ENCODE measurements at places on chromosomes 4 and X. TPM values are rescaled to one million over a fixed set of nuclear protein-coding genes. Genes with fewer than 3 reads are reported as not detected.

The SASH3 gene
- total RNA-seq: 17.1 TPM

The NAP1L5 gene
- total RNA-seq: 4.7 TPM

The GRID2 gene
- 0.16 TPM for total RNA-seq

The CT45A3 gene
- total RNA-seq: not detected

The PAGE2B gene
- not detected for total RNA-seq

The ARAP2 gene
- 25.4 TPM for total RNA-seq

The TMEM131L gene
- total RNA-seq: 20.2 TPM

The CXorf49 gene
- total RNA-seq: not detected

The PLAC1 gene
- total RNA-seq: not detected

The ZNF280C gene
- 4.3 TPM for total RNA-seq

The PPP1R2C gene
- total RNA-seq: not detected

The DOK7 gene
- total RNA-seq: 6.3 TPM

The PABPC5 gene
- 2.1 TPM for total RNA-seq

The FAM133A gene
- total RNA-seq: not detected

The CDKN2AIP gene
- 10.1 TPM for total RNA-seq

The XG gene
- 1.6 TPM for total RNA-seq

The ZNF518B gene
- 19.2 TPM for total RNA-seq

The EDNRA gene
- total RNA-seq: 26.6 TPM

The CABS1 gene
- total RNA-seq: not detected

The STARD8 gene
- total RNA-seq: 11.9 TPM

The DRP2 gene
- total RNA-seq: 0.09 TPM

The SLC25A43 gene
- 16.6 TPM for total RNA-seq

The PABPC4L gene
- 0.97 TPM for total RNA-seq

The AVPR2 gene
- 1.3 TPM for total RNA-seq

The INTS6L gene
- 6.2 TPM for total RNA-seq

The TCEANC gene
- total RNA-seq: 3.5 TPM

The F9 gene
- not detected for total RNA-seq

The SOWAHB gene
- 2.5 TPM for total RNA-seq

The UGT2B15 gene
- not detected for total RNA-seq

The WAS gene
- 49.1 TPM for total RNA-seq

The MAP7D2 gene
- 0.45 TPM for total RNA-seq

The TMEM150C gene
- total RNA-seq: 4.3 TPM

The CFP gene
- 25.4 TPM for total RNA-seq

The CLTRN gene
- total RNA-seq: 0.39 TPM

All from left lung (tissue), 14 donors.